ENCODE measurements at places on chromosomes 4 and X. TPM values are rescaled to one million over a fixed set of nuclear protein-coding genes. Genes with fewer than 3 reads are reported as not detected.

GRCh38 chrX:74774988-74775387 is 150.3 kb downstream of the NEXMIF start:
- DNase-seq = no peak

GRCh38 chrX:10022580-10023245 is 55.6 kb downstream of the CLDN34 start:
- DNase-seq = no peak

- DNase-seq = no peak
These were observed 98.3 kb downstream of the ARHGAP24 start for GRCh38 chr4:85573270-85573669.

- DNase-seq = no peak
These were observed 6.6 kb downstream of the TIMM17B start for GRCh38 chrX:48890934-48891401.

GRCh38 chrX:20432746-20433387 is 166.2 kb upstream of the RPS6KA3 start:
- peak; percentile 34 for DNase-seq

- no peak for DNase-seq
These were observed 40.2 kb downstream of the ABCB7 start for GRCh38 chrX:75115707-75116413.

DNA sequence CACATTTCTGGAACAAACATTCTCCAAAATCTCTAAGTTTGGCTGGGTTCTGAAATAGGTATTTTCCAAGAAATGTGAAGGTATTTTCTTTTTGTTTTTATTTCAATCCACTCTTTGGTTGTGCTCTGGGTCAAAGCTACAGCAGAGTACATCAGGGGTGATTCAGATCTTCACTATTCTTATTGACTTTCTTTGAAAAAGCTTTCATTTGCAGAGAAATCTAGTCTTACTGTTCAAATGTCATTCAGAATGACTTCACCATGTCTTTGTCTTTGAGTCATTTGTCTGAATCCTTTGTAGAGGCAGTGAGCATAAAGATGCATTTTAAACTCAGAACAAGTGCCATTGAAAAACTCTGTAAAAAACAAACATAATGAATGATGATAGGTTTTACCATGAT is 547.2 kb upstream of the ADGRL3 start:
- DNase-seq = no peak

GRCh38 chrX:15170927-15171326 is 99.0 kb downstream of the ASB9 start:
- DNase-seq = no peak

GRCh38 chr4:147821555-147821954 is 89.7 kb downstream of the ARHGAP10 start:
- DNase-seq = no peak

- no peak for DNase-seq
These were observed 42.8 kb downstream of the BRWD3 start for GRCh38 chrX:80766916-80767315.

GRCh38 chr4:56289934-56290333 is 97.4 kb downstream of the AASDH start:
- DNase-seq = no peak

DNA sequence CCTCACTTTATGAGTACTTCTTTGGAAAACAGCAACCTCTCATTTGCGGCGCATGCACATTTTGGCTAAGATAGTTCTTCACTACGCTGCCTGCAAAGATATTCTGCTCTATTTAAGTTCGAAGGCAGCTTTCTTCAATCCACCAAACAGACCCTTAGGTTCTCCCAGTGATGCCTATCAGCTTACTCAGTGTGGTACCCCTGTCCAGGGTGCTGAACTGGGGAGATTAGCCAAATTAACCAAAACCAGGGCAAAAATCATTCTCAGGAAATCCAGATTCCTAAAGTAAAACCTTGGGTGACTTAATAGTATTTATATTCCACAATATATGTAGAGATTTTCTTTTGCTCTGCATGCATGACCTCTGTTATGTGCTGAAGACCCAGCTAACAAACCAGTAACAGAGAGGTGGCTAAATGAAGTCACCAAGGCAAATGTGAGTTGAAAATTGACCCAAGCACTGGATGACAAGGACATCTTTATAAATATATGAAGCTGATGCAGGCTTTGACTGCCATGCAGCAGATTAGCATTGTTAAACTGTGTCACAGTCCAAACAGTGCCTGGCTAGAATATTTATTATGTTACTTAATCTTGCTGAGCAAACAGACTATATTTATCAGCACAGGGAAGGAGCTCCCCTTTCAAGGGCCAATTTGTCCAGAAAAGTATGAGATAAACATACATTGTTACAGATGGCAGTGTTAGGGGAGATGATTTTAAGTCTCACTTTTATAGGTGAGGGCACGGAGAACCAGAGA is 418.2 kb downstream of the STIM2 start:
- DNase-seq = no peak

GRCh38 chr4:168751263-168752225 is 254.7 kb downstream of the PALLD start:
- no peak for DNase-seq

- DNase-seq = peak; percentile 61
These were observed 18.2 kb downstream of the MRFAP1 start for GRCh38 chr4:6658597-6659075.

DNA sequence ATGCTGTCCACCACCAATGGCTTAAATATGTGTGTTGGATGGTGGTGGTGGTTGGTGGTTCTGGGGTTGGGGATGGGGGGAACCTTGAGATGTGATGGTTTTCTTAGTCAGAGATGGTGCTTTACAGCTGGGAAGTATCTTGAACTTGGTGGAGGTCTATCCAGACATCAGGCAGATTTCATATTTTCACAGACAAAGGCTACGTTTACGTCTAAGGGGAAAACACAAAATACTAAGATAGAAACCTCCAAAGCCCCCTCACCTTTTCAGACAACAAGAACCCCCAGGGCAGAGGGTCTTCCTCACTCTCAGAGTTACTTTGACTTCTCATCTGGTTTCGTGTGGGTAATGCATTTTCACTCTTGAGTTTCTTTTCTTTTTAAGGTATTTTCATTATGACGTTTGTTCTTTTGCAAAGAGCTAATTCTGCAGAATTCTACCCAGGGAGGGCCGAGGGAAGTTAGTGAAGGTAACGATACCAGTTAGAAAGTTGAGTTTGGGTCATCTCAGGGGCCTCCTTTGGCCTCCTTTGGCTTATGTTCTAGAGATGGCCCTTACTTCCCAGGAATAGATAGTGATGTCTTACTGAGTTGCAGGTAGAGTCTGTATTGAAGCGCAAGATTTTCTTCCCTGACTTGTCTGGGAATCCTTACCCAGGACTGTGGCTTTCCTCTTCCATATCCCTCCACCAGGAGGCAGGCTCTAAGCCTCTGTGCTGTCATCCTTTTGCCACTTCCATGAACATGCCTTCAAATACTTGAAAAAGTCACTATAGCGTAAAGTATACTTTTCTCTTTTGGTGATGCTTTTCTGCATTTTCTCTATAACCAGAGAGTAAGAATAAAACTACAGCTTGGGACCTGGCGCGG is 31.9 kb downstream of the RHOH start:
- DNase-seq = no peak

DNA sequence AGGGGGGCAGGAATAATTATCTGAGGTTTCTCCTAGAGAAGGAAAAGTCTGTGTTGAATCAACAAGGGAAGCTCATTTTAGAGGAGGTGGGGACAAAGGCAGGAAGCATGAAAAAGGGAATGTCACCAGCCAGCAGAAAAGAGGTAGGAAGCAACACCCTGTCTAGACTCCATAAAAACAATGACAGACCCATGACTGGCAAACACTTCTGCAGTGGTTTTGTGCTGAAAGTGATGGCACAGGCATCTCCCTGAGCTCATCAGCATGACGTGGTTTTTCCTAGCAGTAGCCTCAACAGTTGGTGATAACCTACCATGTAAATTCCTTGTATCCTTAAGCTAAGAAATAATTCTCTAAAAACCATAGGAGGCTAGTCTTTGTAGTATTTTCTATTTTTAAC is 110.7 kb upstream of the GALNT7 start:
- no peak for DNase-seq

DNA sequence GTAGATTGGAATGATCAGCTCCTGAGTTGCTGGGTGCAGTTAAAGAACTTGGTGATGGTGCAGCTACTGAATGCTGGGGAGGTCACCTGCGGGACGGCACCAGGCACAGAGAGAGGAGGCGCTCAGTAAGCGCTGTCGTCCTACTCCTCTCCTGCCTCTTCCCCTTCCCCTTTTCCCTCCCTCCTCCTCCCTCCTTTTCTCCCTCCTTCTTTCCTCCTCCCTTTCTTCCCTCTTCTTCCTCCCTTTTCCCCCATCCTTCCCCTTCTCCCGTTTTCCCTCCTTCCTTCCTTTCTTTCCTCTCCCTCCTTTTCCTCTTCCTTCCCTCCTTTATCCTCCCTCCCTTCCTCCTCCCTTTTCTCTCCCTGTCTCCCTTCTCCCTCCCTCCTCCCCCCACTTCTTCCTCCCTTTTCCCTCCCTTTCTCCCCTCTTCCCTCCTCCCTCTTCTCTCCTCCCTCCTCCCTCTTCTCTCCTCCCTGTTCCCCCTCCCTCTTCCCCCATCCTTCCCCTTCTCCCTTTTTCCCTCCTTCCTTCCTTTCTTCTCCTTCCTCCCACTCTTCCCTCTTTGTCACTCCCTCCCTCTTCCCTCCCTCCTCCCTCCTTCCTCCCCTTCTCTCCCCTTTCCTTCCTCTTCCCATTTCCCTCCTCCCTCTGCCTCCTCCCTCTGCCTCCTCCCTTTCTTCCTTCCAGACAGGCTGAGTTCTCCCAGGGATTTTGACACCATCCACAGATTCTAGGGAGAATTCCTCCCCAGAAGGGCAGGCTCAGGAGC is 87.9 kb upstream of the PSAPL1 start:
- no peak for DNase-seq

TMEM47 gene
- not detected for total RNA-seq

FREM3 gene
- total RNA-seq = not detected

MAGEA4 gene
- not detected for total RNA-seq

XKRX gene
- 5.4 TPM for total RNA-seq

All from B cell (primary cell).